ENCODE measurements at places on chromosomes 7 and 10.
A peak's percentile ranks its signal among the peaks of the same experiment; 100 is the strongest.

GRCh38 chr7:140645166-140645900 lies 4.7 kb upstream of the DENND2A start:
- DNase-seq = peak; percentile 47

- DNase-seq = no peak
Observed at GRCh38 chr7:134368851-134369544, 52.3 kb upstream of the SLC35B4 start.

DNA sequence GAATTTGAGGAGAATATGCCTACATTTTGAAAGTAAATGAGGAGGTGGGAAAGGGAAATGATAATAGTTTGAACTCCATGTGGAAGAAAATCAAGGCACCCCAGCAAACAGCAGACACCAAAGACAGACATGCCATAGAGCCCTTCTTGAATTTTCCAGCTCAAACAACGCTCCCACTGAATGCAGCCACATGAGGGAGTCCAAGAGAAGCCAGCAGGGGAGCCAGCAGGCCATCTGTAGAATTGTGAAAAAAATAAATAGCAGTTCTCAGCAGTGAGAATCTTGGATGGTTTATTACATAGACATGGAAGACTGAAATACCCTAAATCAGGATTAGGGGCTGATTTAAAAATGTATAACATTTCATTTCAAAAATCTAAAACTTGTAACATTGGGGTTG lies 1567.3 kb upstream of the LRRTM3 start:
- DNase-seq = no peak

GRCh38 chr7:141558544-141559183 lies 7.5 kb downstream of the AGK start:
- no peak for DNase-seq

- DNase-seq = no peak
Observed at GRCh38 chr7:73786588-73786987, 16.5 kb upstream of the CLDN3 start.

GRCh38 chr7:73572767-73573186 lies 5.6 kb downstream of the TBL2 start:
- DNase-seq = no peak

Measured in suppressor macrophage treated with lipopolysaccharide for 1 hour (primary cell).